Calu3 (cell line): ENCODE measurements at places on chromosomes 6 and 20.

- DNase-seq, result no peak
Measured at GRCh38 chr6:45737331-45738056, 278.2 kb downstream of the CLIC5 start.

DNA sequence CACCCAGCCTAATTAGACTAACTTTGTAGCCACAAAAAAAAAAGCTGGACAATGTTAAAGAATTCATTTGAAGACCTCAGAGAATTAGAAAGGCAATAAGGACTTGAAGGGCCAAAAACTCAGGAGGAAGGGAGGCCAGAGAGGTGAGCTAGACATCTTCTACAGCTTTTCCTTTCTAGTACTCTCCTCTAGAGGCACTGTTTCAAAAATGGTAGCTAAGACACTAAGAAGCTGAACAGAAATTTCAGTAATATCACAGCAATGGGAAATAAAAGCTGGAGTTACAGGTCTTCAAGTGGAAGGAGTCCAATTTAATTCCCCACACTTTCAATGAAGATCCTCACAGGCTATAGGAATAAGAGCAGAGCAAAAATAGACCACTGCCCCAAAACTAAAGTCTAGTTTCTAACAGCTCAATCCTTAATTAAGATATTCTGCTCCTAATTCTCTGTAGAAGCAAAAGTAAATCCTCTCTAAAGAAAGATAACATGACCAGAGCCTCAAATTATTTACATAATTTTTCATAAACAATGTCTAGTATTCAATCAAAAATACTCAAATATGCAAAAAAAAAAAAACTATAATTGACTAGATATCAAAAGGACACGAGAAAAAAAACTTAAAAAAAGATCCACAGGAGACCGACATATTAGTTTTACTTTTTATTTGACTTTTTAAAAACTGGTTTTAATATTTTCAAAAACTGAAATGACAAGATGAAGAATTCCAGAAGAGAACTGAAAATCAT lies 63.7 kb downstream of the RNGTT start:
- DNase-seq, result no peak

- no peak for DNase-seq
Measured at GRCh38 chr6:20952699-20953474, 418.6 kb downstream of the CDKAL1 start.

- DNase-seq, result no peak
Measured at GRCh38 chr20:4156411-4156810, 141.1 kb upstream of the RNF24 start.

GRCh38 chr6:15911753-15912504 lies 217.0 kb upstream of the MYLIP start:
- no peak for DNase-seq

GRCh38 chr6:47592131-47592840 lies 106.1 kb upstream of the ADGRF4 start:
- no peak for DNase-seq

DNA sequence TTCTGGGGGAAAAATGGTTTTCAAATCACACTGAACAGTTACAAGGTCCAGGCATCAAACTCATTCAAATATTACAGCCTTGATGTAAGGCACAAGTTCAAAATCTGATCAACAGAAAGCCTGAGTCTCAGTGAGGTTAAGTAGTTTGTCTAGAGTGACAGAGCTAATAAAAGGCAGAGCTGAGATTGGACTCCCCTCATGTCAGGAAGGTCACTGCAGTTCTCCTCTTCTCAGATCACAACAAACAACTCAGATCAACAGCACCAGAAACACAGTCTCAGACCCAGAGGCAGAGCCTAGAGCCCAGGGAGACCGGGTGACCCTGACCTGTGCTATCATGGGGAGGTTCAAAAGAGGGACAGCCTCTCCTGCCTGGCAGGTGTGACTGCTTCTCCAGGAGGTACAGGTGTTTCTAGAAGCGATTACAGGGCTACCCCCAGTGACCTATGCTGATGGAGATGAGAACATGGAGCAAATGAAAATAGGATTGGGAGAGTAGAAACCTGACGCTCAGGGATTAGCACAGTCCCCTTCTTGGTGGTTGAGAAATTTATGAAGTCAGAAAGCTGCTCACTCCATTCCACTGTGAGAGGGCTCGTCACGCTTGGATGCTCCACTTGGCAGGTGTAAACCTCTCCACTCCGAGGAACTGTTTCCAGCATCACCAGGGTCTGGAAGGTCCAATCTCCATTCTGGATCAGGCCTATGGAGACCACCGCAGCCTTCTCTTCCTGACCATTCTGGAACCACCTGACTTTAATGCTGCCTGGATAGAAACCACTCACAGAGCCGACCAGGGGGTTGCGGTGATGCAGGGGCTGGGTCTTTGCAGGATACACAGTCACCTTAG lies 24.3 kb upstream of the HLA-DRB5 start:
- DNase-seq, result no peak

- no peak for DNase-seq
Measured at GRCh38 chr6:54335871-54336270, 27.6 kb downstream of the TINAG start.

DNA sequence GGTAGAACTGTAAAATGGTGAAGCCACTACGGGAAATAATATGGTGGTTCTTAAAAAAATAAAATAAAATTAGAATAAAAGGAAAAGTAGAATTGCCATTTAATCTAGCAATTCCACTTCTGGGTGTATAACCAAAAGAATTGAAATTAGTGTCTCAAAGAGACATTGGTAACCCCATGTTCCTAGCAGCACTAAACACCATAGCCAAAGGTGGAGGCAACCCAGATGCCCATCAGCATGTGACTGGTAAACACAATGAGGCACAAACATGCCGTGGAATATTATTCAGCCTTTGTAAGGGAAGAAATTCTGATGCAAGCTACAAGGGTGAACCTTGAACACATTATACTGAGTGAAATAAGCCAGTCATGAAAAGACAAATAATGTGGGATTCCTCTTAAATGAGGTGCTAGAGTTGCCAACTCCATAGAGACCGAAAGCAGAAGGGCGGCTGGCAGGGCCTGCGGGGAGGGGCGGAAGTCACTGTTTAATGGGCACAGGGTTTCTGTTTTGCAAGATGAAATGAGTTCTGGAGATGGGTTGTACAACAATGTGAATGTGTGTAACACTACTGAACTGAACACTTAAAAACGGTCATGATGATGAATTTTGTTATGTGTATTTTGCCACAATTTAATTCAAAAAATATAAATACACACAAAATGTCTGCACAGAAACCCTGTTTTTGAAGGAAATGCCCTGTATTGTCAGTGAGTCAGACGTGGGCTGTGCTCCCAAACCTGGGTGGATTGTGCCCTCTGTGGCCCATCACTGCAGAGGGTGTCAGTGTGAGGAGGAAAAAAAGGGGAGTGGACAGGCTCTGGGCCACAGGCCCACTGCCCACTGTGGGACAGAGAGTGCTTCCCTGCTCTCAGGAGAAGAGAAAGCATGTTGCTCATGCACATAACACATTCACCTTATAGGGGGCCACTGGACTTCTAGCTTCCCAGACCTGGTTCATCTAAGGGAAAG lies 49.6 kb upstream of the CD93 start:
- DNase-seq, result no peak

DNA sequence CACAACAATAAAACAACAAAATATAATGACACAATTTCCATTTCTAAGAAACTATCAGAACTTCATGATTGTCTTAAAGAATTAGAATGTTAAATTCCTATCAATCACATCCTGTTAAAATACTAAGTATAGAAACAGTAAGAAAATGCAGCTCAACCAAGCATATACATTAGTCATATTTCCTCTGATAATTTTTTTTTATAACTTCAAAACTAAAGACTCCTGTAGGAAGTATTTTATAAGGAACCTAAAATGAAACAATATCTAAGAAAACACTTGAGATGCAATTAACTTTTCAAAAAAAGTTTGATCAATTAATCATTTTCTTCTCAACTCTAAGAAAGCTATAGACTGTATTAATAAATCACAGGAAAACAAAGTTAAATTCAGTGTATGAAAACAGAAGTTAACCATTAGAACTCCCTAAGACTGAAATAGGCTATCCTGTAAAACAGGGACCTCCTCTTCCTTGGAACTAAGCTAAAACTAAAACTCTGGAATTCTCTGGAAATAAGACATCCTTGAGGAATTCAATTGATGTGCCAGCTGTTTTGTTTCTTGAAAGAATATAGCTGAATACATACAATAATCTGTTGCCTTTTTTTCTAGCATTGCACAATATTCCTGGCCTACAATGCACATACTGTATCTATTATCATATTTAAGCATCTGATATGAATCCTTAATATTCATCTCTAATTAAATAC lies 19.8 kb downstream of the FKBP5 start:
- no peak for DNase-seq

GRCh38 chr6:3473773-3474172 lies 16.9 kb upstream of the SLC22A23 start:
- no peak for DNase-seq

GRCh38 chr20:58911970-58912369 lies 59.5 kb downstream of the GNAS start:
- no peak for DNase-seq

- no peak for DNase-seq
Measured at GRCh38 chr6:30614044-30614842, 2.8 kb downstream of the PPP1R10 start.

- DNase-seq, result no peak
Measured at GRCh38 chr6:163133691-163134090, 280.8 kb upstream of the QKI start.

DNA sequence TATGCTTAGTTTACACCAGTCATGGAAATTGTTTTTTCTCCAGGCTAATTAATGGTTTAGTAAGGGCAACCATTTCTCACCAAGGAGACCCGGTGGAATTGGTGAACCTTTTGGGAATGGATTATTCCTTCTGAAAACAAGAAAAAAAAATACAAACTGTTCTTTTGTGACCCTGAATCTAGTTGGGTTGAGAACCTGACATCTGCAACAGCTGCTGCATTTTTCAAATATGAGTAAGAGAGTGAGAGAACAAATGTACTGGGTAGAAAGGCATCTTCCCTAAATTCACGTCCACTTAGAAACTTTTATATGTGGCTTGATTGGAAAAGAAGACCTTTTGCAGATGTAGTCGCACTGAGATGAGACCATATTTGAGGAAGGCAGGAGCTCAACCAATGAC lies 553.4 kb upstream of the EPHA7 start:
- no peak for DNase-seq

GRCh38 chr6:12973386-12973785 lies 256.8 kb downstream of the PHACTR1 start:
- DNase-seq, result no peak

- no peak for DNase-seq
Measured at GRCh38 chr6:154257067-154257466, 99.5 kb downstream of the IPCEF1 start.

- no peak for DNase-seq
Measured at GRCh38 chr6:163706500-163707087, 292.1 kb downstream of the QKI start.

GRCh38 chr6:161459008-161459615 lies 185.3 kb upstream of the AGPAT4 start:
- no peak for DNase-seq

DNA sequence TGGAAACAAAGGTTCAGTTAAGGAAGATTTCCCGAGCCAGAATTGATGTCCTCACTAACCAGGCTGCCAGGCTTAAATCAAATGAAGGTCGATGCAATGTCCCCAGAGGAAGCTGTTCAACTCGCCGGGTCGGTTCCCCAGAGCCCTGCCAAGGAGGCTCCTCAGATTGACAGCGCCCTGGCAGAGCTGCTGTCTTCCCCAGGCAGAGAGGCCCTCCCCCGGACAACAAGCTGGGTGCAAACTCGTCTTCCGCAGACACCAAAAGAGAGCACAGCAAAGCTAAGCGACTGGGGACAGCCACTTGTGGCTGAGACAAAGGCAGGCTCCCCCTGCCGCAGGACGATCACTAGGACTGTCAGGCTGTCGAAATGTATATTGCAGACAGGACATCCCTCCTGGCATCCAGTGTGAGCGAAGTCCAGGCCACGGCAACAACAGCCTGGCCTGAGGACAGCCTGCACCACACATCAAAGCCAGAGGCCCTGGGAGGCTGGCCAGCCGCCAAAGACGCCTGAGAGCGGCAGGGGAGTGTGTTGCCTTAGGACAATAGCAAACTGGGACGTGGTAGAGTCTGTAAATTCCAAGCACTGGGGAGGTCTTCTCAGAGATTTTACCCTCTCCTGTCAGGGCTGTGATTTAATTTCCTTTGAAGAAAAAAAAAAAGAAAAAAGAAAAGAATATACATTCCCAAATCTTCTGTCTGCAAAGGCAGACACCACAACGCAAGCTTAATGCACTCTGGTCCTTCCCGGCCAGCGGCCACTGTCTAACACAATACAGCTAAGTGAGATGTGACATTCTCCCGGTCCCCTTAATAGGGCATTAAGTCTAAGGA lies 99.1 kb downstream of the HIVEP2 start:
- DNase-seq, result peak; percentile 78

GRCh38 chr20:5061213-5061612 lies 58.5 kb downstream of the PCNA start:
- peak; percentile 56 for DNase-seq

GRCh38 chr6:56851541-56852259 lies 103.2 kb upstream of the BEND6 start:
- peak; percentile 70 for DNase-seq

- DNase-seq, result no peak
Measured at GRCh38 chr20:31906001-31906400, 35.6 kb downstream of the TTLL9 start.

DNA sequence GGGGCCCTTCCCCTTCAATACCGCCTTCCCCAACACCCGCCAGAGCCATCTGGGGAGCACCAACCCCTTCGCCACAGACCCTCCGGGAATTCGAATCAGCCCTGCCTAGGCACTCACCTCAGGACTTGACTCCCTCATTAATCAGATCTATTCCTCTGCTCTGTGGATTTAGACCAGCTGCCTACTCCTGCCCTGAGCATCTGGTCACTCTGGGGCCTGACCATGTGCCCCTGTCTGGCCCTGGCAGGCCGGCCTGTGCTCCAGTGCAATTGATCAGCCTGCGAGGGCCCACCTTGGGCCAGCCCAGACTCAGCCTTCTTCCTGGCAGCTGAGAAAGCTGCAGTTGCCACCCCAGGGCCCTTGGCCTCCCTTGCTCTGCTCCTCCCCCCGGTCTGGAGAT lies 46.0 kb downstream of the GRM4 start:
- DNase-seq, result no peak

DNA sequence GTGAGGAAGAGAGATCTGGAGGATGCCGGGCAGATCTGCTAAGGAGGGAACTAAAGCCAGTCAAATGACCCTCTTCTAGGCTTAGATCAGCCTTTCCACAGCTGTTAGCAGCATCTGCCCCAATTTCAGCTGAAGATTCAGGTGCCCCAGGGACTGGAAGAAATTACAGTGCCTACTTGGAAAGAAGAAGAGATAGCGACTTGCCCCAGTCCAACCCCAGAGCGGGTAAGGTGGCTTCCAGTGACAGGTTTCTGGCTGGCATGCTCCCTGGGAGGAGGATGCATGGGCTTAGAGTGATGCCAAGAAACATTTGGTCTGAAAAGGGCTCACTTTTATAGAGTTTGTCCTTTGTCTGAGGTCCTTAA lies 620 bp downstream of the TJAP1 start:
- no peak for DNase-seq

- no peak for DNase-seq
Measured at GRCh38 chr6:124677874-124678273, 284.4 kb upstream of the RNF217 start.

- no peak for DNase-seq
Measured at GRCh38 chr6:1163501-1163900, 148.4 kb upstream of the FOXQ1 start.

- no peak for DNase-seq
Measured at GRCh38 chr6:82240186-82240585, 7.4 kb downstream of the IBTK start.

- DNase-seq, result no peak
Measured at GRCh38 chr6:142384519-142385254, 82.9 kb downstream of the ADGRG6 start.
